Right ventricle myocardium superior (tissue), 1 donor: ENCODE measurements at places on chromosomes 2 and 18. TPM values are rescaled to one million over a fixed set of nuclear protein-coding genes. Genes with fewer than 3 reads are reported as not detected.
A peak's percentile ranks its signal among the peaks of the same experiment; 100 is the strongest.

- DNase-seq = no peak
Measured at GRCh38 chr18:12839057-12839525, 44.9 kb downstream of the PTPN2 start.

- no peak for DNase-seq
Measured at GRCh38 chr2:223001797-223002175, 50.2 kb upstream of the KCNE4 start.

DNA sequence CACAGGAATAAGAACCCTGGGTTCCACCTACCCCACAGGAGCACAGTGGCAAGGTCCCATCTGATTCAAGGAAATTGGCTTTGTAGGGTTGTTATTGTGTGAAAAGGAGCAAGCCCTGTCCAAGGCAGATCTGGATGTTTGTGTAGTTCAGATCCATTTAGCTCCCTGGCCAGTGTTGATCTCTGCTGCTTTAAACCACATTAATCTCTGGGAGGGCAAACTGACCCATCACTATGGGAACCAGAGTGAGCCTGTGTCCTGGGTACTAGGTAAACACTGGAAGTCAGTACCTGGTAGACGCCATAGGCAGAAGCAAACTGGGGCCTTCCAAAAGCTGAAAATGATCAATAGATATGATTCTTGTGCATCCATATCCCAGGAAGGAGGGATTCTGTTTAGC lies 271.5 kb upstream of the EPAS1 start:
- DNase-seq = no peak

GRCh38 chr2:54380670-54381069 lies 75.5 kb upstream of the SPTBN1 start:
- DNase-seq = no peak

DNA sequence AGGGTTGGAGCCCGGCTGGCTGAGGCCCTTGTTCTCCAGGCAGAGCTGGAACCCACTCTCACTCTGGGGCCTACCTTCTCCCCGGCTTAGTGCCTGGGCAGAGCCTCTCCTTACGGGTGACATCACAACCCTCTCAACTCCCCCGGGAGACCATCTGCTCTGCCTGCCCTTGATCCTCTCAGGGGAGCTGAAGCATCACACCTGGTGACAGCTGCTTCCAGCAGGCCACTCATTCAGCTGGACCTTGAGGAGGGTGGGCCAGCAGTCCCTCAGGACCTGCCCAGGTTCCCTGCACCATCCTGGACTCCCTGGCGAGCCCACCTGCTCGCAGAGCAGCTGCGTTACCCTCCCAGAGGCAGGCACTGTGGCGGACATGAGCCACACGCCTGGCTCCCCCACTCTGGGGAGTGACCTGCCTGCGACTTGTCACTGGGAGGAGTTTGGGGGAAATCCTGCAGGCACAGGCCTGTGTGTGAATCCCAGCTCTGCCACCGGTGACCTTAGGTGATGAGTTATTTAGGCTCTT lies 13.1 kb downstream of the HS6ST1 start:
- peak; percentile 47 for DNase-seq

GRCh38 chr18:79528846-79529245 lies 133.1 kb downstream of the NFATC1 start:
- DNase-seq = no peak

- no peak for DNase-seq
Measured at GRCh38 chr2:230915319-230915718, 9.7 kb downstream of the GPR55 start.

- no peak for DNase-seq
Measured at GRCh38 chr2:212777020-212777491, 238.5 kb upstream of the ERBB4 start.

DNA sequence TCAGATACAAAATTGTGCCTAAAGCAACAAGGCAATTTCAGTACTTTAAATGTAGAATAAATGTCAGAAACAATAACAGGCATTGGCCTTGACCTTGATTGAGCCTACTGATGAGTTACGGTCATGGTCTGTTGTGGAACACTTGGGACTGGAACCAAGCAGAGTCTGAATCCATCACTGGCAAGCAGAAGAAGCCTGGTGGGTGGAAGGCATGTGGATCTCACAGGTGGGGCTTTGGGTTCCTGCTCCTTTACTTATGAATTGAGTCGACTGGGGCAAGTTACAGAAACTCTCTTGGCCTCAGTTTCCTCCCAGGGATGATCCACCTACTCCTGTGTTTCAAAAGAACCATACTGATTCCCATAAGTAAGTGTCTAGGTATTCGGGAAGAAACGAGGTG lies 102.3 kb downstream of the KCNF1 start:
- no peak for DNase-seq

DNA sequence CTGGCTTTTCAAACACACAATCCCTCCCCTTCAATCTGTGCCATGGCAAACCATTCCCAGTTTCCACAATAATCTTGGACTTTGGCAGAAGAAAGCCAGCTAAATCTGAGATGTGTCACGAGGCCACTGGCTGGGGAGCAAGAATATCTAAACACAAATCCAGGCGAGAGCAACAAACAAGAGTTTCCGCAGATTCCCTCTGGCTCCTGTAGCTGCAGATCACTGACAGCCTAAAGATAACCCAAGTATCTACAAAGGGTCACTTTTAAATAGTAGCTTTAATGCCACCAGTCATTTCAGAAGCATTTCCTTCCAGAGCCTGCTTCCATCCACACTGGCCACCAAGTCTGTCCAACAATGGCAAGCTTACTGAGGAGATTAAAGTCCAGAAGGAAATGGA lies 86.9 kb downstream of the ACVR1 start:
- no peak for DNase-seq

DNA sequence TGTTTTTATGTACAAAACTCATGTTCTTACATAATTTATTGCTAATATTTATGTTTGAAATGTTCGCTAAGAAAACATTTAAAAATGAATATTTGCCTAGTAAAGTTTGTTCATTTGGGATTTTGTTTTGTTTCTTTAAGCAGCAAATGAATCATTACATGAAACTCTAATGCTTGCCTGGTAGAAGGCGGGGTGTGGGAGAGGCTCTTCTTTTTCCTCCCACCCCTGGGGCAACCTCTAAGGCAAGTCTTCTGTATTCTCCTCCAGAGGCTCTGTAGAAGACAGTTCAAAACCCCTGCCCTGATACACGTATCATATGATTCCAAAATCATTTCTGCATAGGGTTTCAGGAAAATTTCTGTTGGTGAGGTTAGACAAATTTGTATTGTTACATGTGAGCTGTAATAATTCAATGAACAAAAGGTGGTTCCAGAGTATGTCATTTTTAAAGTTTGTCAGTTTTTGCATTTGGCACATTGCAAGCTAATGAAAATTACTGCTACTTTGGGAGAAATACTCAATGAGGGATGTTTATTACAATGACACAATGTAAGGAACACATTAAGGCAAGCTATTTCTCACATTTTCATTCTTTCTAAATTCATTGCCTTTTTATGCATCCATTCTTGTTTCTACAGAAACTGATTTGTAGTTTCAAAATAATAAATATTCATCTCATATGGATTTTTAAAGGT lies 302.3 kb upstream of the UBE2E3 start:
- DNase-seq = no peak

DNA sequence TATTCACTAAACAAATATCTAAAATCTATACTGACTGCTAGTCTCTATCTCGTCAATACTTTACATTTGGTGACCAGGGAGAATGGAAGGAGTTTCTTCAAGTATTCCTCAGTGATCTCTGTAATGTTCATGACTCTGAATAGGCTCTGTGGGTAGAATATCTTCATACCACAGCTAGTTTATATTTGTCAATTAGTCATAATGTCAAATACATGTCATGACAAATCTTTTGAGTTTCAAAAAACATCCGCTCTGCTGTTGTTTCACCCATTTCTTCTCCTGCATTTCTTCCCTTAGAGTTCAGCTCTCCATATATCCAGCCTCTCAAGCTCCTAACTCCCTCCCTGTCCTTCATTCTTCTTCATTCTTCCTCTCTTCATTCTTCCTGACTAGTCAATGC lies 206.5 kb upstream of the FANCL start:
- DNase-seq = no peak

DNA sequence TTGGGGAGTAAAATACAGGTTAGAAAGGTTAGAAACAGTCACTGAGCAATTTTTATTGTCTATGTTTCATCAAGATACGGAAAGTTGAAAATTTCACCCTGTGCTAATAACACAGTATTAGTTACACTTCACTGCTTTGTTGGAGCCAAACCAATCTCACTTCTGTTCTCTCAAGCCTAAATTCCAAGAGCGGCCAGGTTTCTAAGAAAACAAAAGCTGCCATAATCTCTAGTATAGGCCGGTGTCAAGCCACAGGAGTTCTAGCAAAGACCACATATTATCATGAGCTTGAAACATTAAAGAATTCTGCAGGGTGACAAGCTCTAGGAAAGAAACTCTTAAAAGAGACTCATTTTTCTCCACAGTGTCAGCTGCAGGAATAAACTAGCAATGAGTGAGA lies 128.7 kb downstream of the TXNL1 start:
- DNase-seq = no peak

DNA sequence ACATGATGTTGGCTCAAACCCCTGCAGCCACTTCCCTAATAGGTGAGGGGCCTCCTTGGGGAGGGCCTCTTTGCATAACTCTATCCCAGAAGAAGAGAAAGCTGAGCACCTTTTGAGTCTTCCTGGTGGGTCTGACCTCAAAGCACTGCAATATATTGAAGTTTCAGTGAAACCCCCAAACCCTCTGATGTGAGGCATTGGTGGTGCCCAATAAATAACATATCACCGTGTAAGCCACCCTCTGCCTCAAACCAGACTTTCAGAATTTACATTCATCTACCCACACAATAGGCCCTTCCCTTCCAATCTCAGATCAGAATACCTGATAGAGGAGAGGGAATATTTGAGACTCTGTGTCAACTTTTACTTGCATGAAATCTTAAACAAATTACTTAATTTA lies 142.8 kb upstream of the STK17B start:
- DNase-seq = no peak

- no peak for DNase-seq
Measured at GRCh38 chr18:74689251-74689650, 91.6 kb downstream of the ZNF407 start.

DNA sequence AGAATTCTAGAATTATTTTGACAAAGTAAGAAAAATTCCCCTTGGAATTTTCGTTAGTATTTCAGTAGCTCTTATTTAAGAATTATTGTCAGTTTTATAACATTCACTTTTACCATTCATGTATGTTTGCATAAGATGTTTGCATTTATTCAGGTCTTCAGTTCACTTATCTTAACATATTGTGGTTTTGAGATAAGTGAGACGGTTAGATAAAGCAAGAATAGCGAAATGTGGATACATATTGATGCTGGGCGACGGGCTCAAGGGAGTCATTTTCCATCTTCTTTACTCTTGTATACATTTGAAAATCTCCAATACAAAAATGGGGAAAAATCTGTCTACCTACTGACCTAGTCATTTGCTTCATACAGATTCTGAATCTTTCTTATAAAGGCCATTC lies 156.7 kb upstream of the HDAC4 start:
- no peak for DNase-seq

- no peak for DNase-seq
Measured at GRCh38 chr2:241009191-241009590, 10.8 kb downstream of the SNED1 start.

GRCh38 chr2:42768706-42769256 lies 4.8 kb upstream of the OXER1 start:
- no peak for DNase-seq

DNA sequence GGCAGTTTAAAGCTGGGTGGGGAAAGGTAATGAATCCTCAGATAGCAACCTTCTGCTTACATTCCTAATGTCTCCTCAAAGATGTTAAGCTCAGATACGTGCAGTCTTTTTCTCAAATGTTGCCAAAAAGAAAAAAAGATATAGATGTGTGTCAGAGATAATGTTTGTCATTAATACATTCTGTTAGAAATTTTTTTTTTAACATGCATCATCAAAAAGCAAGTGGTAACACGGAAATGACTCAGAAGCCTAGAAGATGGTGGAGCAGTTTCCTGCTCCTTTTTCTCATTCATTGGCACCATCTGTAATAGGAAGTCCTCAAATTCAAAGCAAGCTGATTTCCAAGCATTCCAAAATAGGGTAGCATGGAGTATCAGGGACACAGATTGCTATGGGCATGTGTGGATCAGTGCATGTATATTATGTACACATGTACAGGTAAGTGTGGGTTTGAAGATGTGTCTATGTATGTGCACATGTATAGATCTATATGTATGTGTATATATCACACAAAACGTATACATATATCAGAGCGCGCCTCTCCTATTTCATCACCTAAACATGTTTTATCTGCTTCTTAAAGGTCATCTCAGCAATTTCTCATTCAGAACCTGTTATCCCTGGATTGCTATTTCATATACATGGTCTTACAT lies 79.9 kb upstream of the ITGB6 start:
- DNase-seq = no peak

DNA sequence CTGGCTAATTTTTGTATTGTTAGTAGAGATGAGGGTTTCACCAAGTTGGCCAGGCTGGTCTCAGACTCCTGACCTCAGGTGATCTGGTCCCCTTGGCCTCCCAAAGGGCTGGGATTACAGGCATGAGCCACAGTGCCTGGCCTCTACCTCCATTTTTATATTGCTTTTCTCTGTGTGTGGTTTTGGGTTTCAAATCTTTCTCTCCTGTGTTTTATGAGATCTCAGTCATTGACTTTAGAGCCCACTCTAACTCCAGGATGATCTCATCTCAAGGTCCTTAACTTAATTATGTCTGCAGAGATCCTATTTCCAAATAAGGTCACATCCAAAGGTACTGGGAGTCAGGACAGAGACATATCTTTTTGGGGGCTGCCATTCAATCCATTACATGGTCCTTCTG lies 24.7 kb downstream of the ARL4C start:
- DNase-seq = no peak

DNA sequence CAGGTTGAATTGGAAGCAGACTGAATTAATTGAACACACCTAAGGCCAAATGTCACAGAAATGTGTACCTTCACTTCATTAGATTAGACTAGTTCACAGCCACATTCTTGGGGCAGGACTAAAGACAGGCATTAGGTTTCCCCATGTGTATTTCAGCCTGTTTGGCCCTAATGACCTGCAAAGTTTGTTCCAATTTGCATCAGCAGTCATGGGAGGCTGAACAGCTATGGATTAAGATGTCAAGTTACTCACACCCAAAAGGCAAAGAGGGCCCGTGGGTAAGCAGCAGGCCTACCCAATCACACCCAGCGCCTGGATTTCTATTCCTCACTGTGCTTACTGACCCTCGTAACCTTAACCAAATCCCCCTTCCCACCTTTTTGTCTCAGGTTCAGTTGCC lies 99.6 kb upstream of the RIOK3 start:
- DNase-seq = no peak

DNA sequence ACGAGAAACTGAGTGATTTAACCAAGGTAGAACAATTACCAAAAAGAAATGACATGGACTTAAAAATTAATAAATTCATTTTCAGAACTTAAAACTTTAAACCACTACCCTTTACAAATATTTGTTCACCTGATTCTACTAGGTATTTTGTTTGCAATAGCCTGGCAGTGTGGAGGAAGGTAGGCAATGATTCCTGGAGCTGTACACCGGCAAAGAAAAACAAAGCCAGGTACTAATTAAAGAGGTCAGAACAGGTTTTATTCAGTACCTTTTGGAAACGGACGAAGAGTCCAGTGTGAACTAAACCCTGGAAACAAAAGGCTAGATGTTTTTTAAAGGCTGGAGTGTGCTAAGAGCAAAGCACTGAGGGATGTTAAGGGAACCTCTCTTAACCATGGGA lies 561.3 kb upstream of the FSHR start:
- DNase-seq = no peak

GRCh38 chr2:229340086-229340760 lies 69.1 kb upstream of the PID1 start:
- no peak for DNase-seq

The FRZB gene
- 1.4 TPM for total RNA-seq

The CROCC2 gene
- not detected for total RNA-seq

The PIEZO2 gene
- 0.32 TPM for total RNA-seq

The USP14 gene
- total RNA-seq = 47.8 TPM

The STPG4 gene
- total RNA-seq = not detected

The BMP10 gene
- not detected for total RNA-seq
